ENCODE measurements at places on chromosomes 3 and 15. TPM values are rescaled to one million over a fixed set of nuclear protein-coding genes. Genes with fewer than 3 reads are reported as not detected.

DNA sequence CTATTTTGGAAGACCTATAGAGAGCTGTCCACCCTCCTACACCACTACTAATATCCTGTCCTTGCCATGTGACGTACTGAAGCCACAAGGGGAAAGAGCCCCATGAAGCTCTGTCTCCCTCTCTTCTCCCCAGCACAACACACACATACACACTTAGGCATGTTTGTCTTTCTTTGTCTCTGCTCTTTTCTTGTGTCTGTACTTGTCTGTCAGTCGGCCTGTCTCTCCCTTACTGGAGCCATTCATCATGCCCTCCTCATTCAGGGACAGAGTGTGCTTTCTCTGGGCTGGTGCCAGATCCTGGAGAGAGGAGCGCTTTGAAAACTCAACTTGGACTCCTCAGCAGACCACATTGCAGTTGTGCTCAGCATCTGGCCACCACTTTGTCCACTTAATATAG is 47.6 kb downstream of the PSMD6 start:
- no peaks in the 10 kb centered on the region for H3K27me3 ChIP-seq
- H3K36me3 ChIP-seq, result no peaks in the 10 kb centered on the region
- no peak for DNase-seq
- no peak overlapping the region for H3K4me3 ChIP-seq
- peaks cover 35% of the 10 kb centered on the region for H3K4me1 ChIP-seq

The CCR8 gene
- total RNA-seq, result not detected

The ECT2 gene
- total RNA-seq, result 82.0 TPM

The PIGZ gene
- total RNA-seq, result 1.9 TPM

DNA sequence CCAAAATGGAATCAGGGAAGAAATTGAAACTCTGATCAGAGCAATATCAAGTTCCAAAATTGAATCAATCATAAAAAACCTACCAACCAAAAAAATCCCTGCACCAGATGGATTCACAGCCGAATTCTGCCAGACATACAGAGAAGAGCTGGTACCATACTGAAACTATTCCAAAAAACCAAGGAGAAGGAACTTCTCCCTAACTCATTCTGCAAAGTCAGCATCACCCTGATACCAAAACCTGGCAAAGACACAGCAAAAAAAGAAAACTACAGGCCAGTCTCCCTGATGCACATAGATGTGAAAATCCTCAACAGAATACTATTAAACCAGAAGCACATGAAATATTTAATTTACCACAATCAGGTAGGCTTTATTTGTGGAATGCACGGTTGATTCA is 118.1 kb downstream of the MYRIP start:
- no peaks in the 10 kb centered on the region for H3K36me3 ChIP-seq
- no peak for DNase-seq
- H3K27me3 ChIP-seq, result peaks cover 13% of the 10 kb centered on the region
- no peak overlapping the region for H3K4me3 ChIP-seq
- no peaks in the 10 kb centered on the region for H3K4me1 ChIP-seq
- no peak overlapping the region for H3K27ac ChIP-seq

The BSN gene
- total RNA-seq, result 6.5 TPM

- peaks cover 3% of the 10 kb centered on the region for H3K36me3 ChIP-seq
- no peak overlapping the region for H3K4me3 ChIP-seq
- no peaks in the 10 kb centered on the region for H3K27me3 ChIP-seq
- DNase-seq, result no peak
Measured at GRCh38 chr3:173983343-173983742, 585.8 kb downstream of the NLGN1 start.

DNA sequence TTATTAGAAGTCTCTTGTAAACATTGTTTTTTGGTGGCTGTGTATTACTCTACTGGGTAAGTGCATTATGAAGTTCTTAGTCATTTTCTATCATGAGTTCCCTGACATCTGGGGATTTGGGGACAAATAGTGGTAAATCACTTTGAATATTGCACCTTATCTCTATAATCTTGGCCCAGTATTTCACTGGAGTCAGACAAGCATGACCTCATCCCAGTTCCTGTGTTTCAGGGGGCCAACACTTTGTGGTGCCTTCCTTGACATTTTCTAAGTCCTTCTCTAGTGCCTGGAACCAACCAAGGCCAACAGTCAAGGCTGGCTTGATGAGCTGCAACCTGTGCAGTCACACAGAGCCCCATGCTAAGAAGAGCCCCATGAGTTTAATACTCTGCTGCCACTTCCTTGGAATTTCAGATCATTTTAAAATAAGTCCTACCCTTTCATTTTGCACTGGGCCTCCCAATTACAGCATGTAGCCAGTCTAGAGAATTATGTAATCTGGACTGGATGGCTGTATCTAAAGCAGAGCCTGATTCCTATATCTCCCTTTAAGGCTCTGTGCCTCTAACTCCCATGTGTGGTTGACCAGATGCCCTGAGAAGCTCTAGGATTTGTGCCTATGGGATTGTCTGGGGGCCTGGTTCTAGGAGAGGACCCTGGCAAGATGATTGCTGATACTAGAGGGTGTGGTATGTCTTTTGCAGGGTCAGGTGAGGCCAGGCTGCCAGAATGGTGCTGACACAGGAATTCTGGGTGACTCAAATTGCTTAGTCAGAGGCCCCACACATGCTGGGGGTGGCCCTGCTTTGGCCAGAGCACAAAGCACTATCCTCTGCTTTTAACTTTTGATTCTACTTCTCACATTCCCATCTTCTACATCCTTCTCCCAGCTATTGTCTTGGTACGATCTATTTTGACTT is 319.6 kb upstream of the TBC1D5 start:
- peaks cover 5% of the 10 kb centered on the region for H3K4me1 ChIP-seq
- H3K4me3 ChIP-seq, result no peak overlapping the region
- no peak overlapping the region for H3K27ac ChIP-seq
- no peak for DNase-seq
- H3K27me3 ChIP-seq, result no peaks in the 10 kb centered on the region

DNA sequence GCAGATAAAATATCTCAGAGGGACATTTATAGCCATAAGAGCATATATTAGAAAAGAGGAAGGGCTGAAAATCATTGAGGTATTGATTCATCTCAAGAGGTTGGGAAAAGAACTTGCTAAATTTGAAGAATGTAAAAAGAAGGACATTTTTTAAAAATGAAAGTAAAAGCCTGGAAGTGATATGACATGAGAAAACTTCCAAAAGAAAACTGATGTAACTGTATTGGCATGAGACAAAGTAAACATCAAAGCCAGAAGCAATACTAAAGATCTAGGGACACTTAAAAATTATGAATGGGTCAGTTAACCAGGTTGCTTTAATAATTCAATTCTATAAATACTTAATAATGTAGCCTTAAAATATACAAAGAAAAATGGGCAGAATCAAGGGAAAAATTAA is 31.9 kb downstream of the CEP63 start:
- no peak for DNase-seq
- H3K36me3 ChIP-seq, result peaks cover 40% of the 10 kb centered on the region
- no peak overlapping the region for H3K4me3 ChIP-seq
- H3K4me1 ChIP-seq, result peaks cover 12% of the 10 kb centered on the region

The CHSY1 gene
- 49.7 TPM for total RNA-seq

The NRROS gene
- total RNA-seq, result 0.52 TPM

- no peak for DNase-seq
- no peaks in the 10 kb centered on the region for H3K36me3 ChIP-seq
- no peak overlapping the region for H3K4me3 ChIP-seq
- H3K27ac ChIP-seq, result no peak overlapping the region
Measured at GRCh38 chr15:94212291-94212690, 19.1 kb upstream of the MCTP2 start.

DNA sequence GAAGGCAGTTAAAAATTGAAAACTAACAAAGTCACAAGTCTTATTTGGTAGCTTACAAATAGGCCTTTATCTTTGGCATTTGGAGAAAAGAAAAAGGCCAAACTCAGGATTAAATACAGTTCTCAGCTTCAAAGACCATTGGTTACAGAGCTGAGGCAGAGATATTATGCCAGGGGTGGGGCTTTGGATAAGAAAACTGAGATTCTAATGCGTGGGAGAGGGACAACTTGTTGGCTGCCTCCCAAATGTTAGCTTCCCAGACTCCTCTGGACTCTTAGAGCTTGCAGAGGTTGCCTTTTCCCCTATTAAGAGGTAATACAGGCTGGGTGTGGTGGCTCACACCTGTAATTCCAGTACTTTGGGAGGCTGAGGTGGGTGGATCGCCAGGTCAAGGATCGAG is 231.8 kb downstream of the SQOR start:
- H3K27me3 ChIP-seq, result no peaks in the 10 kb centered on the region
- H3K4me1 ChIP-seq, result no peaks in the 10 kb centered on the region
- DNase-seq, result no peak
- no peak overlapping the region for H3K4me3 ChIP-seq
- peaks cover 2% of the 10 kb centered on the region for H3K36me3 ChIP-seq
